ENCODE measurements at places on chromosomes 11 and 22.

- no peak overlapping the region for H3K27ac ChIP-seq
- H3K27me3 ChIP-seq = peaks cover 16% of the 10 kb centered on the region
- no peaks in the 10 kb centered on the region for H3K36me3 ChIP-seq
- peaks cover 5% of the 10 kb centered on the region for H3K4me1 ChIP-seq
These were observed 7.0 kb downstream of the SEPTIN3 start for GRCh38 chr22:41976070-41976901.

GRCh38 chr11:68229601-68230000 lies 16.5 kb upstream of the KMT5B start:
- H3K27ac ChIP-seq = no peak overlapping the region
- no peaks in the 10 kb centered on the region for H3K36me3 ChIP-seq
- no peak overlapping the region for H3K4me3 ChIP-seq
- no peak for DNase-seq
- no peaks in the 10 kb centered on the region for H3K4me1 ChIP-seq

GRCh38 chr11:81658722-81659121 lies 1074.9 kb downstream of the FAM181B start:
- no peak overlapping the region for H3K4me3 ChIP-seq
- no peak for DNase-seq
- no peak overlapping the region for H3K27ac ChIP-seq
- H3K4me1 ChIP-seq = no peaks in the 10 kb centered on the region
- H3K27me3 ChIP-seq = no peaks in the 10 kb centered on the region

- no peak overlapping the region for H3K4me3 ChIP-seq
- peaks cover under 1% of the 10 kb centered on the region for H3K27me3 ChIP-seq
- H3K27ac ChIP-seq = no peak overlapping the region
- no peak for DNase-seq
- H3K4me1 ChIP-seq = no peaks in the 10 kb centered on the region
These were observed 4.2 kb upstream of the KLHL22 start for GRCh38 chr22:20499769-20500168.

DNA sequence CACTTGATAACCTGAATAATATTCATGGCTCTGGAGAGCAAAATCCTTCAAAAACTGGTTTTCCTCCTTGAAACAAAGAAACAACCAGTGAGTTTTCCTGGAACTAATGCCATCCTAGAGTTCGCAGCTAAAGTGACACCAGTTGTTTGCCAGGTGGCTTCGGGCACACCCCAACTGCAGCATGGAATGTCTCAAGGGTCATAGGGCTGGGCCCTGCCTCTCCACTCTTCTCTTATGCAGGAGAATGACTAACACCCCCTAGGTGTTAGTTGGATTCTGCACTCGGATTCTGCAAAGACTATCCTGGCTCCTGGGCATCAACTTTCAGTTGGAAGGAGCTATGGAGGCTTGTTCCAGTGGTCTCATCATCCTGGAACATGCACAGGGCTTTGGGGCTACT lies 98.8 kb downstream of the KIRREL3 start:
- H3K4me1 ChIP-seq = peaks cover 1% of the 10 kb centered on the region
- no peaks in the 10 kb centered on the region for H3K27me3 ChIP-seq
- H3K36me3 ChIP-seq = no peaks in the 10 kb centered on the region

GRCh38 chr11:14081581-14082231 lies 119.2 kb downstream of the SPON1 start:
- no peaks in the 10 kb centered on the region for H3K27me3 ChIP-seq
- no peak overlapping the region for H3K4me3 ChIP-seq
- no peak overlapping the region for H3K27ac ChIP-seq
